ENCODE measurements at places on chromosomes 3 and 15.

DNA sequence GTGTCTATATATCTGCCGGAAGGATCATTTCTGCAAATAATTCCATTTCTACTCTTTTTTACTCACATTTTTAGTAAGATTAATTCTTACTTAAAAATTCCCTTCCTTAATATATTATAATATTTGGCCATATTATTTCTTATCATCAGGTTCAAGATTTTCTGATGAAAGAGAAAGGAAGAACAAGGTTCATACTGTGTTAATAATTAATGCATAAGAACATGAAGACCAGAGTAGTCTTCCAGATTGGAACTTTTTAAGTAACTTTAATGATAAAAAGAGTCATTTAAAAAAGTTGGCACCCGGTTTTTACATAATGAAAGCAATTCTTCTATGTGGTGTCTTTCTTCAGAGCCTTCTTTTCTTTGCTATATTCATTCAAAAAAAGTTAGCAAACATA is 590 bp downstream of the ACKR4 start:
- DNase-seq = no peak

DNA sequence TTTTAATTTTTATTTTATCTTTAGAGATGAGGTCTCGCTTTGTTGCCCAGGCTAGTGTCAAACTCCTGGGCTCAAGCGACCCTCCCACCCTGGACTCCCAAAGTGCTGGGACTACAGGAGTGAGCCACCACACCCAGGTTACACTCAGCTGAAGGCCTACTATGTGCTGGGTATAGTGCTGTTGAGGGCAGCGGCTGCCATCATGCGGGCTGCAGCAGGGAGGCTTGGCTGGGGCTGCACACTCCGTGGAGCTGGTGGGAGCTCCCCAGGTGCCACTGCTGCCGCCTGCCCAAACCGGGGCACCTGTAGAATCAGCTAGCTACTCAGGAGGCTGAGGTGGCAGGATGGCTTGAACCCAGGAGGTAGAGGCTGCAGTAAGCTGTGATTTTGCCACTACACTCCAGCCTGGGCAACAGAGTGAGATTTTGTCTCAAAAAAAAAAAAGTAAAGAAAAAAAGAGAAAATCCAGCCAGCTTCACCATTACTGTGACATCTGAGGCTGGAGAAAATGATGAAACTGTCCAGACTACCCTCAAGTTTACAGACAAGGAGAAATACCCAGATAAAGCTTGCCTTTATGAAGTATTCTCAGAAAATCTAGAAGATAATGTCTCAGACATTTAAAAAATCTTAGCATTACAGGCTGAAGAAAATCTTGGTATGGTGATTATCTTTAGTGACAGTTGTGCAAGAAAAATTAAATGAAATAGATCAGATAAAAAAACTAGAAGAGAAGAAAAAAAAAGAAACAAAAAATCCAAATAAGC is 42.1 kb downstream of the CRABP1 start:
- no peak for DNase-seq

DNA sequence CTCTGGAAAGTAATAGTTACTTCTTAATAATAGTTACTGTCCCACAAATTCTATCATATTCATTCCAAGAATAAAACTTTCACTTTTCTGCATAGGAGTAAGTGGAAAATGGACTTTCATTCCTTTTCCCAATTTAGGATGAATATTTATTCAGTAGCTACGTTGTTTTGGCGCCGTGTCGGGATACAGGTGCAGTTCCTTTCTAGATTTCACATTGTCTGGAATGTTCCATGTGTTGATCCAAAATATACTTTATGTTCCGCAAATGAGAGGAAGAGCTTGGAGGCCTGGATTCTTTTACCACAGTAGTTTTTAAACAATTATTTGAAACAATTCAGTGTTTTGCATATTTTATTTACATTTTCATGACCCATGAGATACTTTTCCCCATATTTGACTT is 22.8 kb upstream of the PPARG start:
- DNase-seq = no peak

- peak; percentile 6 for DNase-seq
These were observed 15.6 kb downstream of the CHST2 start for GRCh38 chr3:143135150-143135549.

DNA sequence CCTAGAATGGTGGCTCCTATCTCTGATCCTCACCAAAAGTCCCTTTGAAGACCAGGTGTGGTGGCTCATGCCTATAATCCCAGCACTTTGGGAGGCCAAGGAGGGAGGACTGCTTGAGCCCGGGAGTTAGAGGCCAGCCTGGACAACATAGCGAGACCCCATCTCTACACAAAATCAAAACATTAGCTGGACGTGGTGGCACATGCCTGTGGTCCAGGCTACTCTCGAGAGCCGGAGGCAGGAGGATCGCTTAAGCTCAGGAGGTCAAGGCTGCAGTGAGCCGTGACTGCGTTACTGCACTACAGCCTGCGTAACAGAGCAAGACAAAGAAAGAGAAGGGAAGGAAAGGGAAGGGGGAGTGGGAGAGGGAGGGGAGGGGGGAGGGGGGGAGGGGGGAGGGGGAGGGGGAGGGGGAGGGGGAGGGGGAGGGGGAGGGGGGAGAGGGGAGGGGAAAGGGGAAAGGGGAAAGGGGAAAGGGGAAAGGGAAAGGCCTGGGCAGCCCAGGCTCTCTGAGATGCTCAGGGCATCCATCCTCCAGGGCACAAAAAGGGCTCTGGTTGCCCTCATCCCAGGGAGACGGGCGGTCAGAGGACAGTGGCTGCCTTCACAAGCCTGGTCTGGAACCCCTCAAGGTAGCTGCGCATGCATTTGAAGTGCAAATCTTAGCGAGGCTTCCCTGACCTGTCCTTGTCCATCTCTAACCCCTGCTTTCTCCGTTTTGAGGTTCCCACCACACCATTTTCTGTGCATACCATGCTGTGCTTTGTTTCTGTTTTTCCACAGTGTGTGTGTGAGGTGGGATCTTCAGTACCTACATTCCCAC is 76.1 kb downstream of the LDHAL6B start:
- DNase-seq = no peak

DNA sequence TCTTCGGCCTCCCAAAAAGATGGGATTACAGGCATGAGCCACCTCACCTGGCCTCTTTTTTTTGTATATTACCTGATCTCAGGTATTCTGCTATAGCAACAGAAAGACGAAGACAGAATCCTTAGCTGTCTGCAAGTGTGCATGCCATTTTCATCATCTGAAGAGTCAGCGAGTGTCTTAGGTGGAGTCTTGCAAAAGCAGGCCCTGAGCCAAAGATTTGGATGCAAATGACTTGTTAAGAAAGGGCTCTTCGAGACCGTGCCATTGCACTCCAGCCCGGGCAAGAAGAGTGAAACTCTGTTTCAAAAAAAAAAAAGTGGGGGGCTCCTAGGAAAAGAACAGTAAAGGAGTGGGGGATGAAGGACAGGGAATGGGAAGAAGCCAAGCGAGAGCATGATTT is 10.2 kb upstream of the TRIM69 start:
- no peak for DNase-seq

DNA sequence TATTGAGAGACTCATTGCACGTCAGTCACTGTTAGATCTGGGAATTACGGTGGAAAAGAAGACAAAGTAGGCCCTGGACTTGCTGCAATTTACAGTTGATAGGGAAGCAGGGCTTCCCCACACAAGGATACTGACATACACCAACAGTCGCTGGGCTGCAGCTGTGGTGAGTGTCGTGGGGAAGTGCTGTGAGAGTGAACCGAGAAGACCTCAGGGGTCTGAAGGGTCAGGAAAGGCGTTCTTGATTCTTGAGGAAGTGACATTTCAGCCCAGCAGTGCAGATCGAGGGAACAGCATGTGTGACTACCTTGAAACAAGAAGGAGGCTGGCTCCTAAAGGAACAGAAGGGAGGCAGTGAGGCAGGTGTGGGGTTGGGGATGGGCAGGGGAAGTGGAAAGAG is 22.5 kb downstream of the MYZAP start:
- no peak for DNase-seq

DNA sequence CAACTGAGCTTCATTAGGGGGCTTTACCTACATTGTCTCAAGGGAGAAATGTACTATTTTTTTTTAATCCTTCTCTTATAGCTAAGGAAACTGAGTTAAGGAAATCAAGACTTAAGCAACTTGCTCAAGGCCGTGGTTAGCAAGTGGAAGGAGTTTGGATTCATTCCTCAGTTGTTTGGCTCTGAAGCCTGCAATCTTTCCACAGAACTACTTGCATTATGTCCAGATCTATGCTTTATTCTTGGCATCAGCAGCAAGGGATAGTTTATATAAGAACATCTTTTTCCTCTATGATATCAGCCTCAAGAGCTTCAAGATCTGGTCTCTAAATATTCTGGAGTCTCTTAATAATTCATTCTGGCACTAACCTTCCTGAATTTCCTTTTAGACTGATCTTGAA is 182.4 kb downstream of the SV2B start:
- no peak for DNase-seq

DNA sequence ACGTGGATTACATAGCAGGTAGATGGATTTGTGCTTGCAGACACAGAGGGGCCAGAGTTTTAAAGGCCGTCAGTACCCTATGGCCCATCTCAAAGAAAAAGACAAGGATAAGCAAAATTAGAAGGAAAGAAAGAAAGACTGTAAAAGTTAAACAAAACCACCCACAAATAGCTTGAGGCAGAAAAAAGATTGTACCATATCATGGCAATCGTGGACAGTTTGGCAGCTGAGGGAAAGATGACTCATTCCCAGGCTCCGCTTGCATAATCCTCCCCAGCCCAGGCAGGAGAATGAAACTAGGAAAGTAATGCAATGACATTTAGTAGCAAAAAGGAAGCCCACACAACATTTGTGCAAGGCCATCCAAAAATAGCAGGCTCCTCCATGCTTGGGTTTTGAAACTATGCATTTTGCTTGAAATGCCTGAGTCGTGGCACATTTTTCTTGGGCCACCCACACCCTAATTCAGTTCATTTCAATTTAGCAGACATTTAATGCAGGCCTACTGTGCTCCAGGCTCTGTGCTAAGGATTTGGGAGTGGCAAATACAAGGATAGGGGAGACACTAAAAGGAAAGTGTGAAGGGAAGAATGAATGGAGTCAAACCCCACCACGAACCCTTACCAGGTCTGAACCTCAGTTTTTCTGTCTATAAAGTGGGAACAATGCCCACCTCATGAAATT is 40.9 kb upstream of the SMAD3 start:
- DNase-seq = peak; percentile 88

- DNase-seq = peak; percentile 12
These were observed 48.1 kb downstream of the HSPBAP1 start for GRCh38 chr3:122745369-122746021.

- no peak for DNase-seq
These were observed 32.3 kb downstream of the XXYLT1 start for GRCh38 chr3:195238586-195239118.

DNA sequence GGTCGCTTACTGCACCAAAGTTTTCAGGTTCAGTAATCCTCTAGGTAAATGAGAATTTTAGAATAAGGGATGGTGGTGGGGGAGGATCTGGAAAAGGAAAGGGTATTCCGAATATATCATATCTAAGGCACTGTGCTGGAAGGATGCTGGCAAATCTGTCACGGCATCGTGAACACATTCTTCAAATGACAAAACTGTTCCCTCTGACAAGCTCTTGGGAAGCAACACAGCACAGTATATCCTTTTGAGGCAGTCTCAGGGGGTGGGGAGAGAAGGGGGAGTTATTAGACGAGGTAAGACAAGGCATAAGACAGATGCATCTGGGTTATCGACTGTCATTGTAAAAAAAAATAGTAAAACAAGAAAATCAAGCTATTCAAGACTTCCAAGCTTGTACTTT is 289.6 kb upstream of the LRRN1 start:
- DNase-seq = no peak

DNA sequence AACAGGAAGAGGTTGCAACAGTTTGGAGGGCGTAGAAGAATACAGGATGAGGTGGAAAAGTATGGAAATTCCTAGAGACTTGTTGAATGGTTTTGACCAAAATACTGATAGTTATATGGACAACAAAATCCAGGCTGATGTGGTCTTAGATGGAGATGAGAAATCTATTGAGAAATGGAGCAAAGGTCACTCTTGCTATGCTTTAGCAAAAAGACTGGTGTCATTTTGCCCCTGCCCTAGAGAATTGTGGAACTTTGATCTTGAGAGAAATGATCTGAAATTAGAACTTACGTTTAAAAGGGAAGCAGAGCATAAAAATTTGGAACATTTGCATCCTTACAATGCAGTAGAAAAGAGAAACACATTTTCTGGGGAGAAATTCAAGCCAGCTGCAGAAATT is 686.9 kb upstream of the GBE1 start:
- DNase-seq = no peak

GRCh38 chr3:1190569-1190968 is 97.7 kb downstream of the CNTN6 start:
- no peak for DNase-seq

DNA sequence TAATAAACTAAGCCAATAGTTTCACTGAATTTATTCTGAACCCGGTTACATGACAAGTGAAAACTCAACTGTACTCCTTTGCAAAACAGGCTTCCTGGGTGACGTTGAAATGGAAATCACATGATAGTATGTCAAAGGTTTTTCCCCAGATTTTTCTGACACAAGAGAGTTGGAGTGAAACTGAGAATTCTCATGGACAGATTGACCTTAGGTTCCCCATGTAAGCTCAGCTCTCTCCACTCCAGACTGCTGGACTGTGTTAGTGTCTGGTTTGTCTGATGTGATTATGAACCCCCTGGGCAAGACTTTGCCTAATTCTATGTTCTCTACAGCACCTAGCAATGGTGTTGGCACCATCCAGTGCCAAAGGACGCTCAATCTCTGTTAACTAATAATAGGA is 219.7 kb upstream of the COL8A1 start:
- no peak for DNase-seq

DNA sequence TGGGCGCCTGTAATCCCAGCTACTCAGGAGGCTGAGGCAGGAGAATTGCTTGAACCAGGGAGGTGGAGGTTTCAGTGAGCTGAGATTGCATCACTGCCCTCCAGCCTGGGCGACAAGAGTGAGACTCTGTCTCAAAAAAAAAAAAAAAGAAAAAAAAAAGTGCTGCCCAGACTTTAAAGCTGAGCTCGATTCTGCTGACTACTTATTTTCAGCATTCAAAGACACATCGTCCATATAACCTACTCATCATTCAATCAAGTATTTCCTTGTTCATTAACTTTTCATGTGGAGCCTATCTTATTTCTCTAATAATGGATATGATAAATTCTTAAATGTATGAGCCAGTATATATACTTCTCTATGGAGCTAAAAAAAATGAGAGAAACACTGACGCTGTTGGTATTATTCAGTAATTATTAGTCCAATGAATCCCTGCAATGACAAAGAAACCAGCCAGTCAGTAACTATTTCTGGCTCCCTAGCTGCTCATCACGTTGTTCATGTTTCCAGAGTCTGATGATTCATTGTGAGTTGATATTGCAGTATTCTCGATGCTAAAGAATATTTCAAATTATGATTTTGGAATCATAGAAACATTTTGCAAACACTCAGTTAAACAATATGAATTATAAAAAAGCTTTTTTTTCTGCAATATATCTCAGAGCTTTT is 111.9 kb downstream of the RAP2B start:
- no peak for DNase-seq

GRCh38 chr3:155449613-155450267 is 156.3 kb upstream of the STRIT1 start:
- DNase-seq = no peak

- no peak for DNase-seq
These were observed 14.3 kb downstream of the TPM1 start for GRCh38 chr15:63056829-63057228.

- DNase-seq = no peak
These were observed 89.4 kb downstream of the TPRA1 start for GRCh38 chr3:127501177-127501576.

Measured in LoVo (cell line).